H1 (cell line): ENCODE measurements at places on chromosomes 1 and 21.

GRCh38 chr21:18443701-18444100 is 40.1 kb upstream of the TMPRSS15 start:
- DNase-seq = no peak

- DNase-seq = peak; percentile 58
These were observed 28.8 kb downstream of the SNAP47 start for GRCh38 chr1:227764019-227764391.

- DNase-seq = no peak
These were observed 1.9 kb downstream of the SLC16A1 start for GRCh38 chr1:112954017-112954650.

- no peak for DNase-seq
These were observed 11.6 kb downstream of the PDE9A start for GRCh38 chr21:42665026-42665425.

GRCh38 chr1:20686883-20687725 is 25.9 kb upstream of the DDOST start:
- no peak for DNase-seq

- DNase-seq = no peak
These were observed 28.3 kb downstream of the SCP2 start for GRCh38 chr1:52955129-52955970.

- DNase-seq = no peak
These were observed 30.1 kb downstream of the CDCA8 start for GRCh38 chr1:37722181-37723071.

- no peak for DNase-seq
These were observed 1.5 kb downstream of the RGS18 start for GRCh38 chr1:192159781-192160180.

DNA sequence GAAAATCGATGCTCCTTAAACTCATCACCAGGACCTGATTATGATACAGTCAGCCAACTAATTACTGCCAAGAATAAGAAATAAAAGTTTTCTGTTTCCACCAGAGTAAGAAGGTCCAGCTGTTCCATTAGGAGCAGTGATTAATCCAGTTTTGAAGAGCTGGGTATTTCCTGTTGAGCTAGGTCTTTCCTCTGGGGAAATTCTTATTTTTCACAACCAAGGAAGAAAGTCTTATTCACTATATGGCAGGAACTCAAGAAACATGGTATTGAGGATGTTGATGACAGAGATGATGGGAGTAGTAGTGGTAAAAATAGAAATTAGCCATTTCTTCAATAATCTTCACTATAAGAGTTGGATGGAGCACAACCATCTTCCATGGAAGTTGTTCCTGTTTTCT is 374.6 kb upstream of the RUNX1 start:
- DNase-seq = no peak

GRCh38 chr1:233677690-233678354 is 63.9 kb downstream of the KCNK1 start:
- no peak for DNase-seq

- DNase-seq = no peak
These were observed 36.8 kb downstream of the CASZ1 start for GRCh38 chr1:10759413-10760200.

DNA sequence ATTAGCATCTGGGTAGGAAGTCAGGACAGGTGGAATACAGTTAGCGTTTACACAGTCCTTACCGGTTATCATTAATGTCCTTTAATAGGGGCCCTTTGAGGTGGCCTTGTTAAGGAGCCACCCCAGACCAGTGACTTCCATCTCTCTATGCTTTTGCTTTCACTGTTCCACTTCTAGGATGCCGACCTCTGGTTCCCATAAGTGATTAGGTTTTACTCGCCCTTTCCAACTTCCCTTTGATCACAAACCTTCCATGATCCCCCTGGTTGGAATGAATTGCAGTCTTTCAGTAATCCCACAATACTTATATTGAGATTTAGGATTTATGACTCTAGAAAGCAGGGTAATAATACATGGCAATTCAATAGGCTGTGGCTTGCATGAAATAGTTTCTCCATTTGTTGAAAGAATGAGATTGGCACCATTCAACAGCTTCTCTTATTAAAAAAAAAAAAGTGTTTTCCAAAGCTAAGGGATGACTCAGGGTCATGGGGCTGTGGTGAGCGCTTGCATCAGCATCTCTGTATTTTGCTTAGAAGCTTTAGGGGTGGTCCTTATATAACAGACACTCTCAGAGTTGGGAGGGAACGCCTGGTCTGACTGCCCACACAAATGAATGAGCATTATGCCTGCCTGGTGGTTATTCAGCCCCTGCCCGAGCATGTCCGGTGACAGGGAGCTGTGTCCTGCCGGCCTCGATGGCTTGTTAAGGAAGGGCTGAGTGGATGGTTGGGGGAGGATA is 110.5 kb downstream of the CNIH3 start:
- DNase-seq = no peak

DNA sequence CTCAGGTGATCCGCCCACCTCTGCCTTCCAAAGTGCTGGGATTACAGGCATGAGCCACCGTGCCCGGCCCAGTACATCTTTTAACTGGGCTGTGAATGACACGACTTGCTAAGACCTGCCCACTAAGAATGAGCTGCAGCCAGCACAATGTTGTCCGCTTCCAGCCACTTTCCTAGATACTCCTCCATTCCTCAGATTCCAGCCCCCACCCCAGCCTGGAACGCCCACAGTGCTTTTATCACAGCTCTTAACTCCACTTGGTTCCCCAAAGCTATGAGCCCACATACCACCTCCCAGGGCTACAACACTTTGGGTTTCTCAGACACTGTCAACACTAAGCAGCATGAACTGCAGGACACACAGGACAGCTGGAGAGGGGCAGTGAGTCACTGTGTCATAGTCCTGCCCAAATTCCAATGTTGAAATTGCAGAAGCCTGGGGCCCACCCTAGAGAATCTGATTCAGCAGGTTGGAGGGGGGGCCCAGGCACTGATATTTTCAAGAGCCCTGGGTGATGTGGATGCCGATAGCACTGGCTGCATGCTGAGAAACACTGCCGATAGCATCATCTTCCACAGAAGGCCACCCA is 58.0 kb downstream of the ACBD3 start:
- DNase-seq = no peak

- DNase-seq = no peak
These were observed 21.4 kb downstream of the RNASEL start for GRCh38 chr1:182567629-182568028.

DNA sequence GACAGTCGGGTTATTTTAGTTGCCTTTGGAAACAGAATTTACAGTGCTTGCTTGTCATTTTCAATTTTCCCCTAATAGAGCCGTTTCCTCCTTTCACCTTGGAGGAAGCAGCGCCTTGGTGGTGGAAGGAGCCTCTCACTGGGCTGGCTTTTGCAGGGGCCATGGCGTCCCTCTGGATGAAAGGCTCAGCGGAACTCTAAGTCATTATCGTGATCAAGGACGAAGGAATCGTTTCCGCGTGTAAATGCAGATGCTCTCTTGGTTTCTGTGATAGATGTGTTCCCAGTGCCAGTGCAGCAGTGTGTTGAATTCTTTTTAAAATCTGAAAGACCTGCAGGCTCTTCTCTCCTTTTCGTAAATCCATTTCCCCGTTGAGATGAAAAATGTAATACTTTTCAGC is 126.2 kb upstream of the LMO4 start:
- DNase-seq = no peak

GRCh38 chr21:27645285-27645684 is 678.4 kb upstream of the ADAMTS5 start:
- DNase-seq = no peak

DNA sequence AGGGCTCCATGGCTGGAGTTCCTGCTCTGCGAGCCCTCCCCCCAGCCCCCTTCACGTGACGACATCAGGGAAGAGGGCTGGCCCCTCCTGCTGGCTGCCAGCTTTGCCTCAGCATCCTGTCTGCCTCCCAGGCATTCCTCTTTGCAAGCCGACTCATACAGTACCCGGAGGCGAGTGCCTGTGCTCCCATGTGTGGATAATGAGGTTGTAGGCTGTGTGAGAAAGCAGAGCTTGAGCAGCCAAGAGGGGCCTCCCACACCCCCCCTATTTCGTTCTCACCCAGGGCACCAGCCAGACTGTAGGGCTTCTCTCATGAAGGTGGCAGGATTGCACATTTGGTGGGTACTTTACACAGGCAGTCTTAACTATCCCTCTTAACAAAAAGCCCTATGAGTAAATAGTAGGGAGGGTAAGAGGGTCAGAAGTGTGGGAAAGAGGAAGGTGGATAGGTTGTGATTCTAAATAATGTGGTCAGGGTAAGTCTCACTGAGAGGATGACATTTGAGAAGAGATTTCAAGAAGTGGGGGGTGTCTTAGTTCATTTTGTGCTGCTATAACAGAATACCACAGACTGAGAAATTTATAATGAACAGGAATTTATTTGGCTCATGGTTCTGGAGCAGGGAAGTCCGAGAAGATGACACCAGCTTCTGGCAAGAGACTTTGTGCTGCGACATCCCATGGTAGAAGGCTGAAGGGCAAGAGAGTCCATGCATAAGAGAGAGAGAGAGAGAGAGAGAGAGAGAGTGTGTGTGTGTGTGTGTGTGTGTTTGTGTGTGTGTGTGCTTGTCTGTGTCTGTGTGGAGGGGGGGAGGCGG is 113.5 kb downstream of the OMA1 start:
- peak; percentile 39 for DNase-seq

DNA sequence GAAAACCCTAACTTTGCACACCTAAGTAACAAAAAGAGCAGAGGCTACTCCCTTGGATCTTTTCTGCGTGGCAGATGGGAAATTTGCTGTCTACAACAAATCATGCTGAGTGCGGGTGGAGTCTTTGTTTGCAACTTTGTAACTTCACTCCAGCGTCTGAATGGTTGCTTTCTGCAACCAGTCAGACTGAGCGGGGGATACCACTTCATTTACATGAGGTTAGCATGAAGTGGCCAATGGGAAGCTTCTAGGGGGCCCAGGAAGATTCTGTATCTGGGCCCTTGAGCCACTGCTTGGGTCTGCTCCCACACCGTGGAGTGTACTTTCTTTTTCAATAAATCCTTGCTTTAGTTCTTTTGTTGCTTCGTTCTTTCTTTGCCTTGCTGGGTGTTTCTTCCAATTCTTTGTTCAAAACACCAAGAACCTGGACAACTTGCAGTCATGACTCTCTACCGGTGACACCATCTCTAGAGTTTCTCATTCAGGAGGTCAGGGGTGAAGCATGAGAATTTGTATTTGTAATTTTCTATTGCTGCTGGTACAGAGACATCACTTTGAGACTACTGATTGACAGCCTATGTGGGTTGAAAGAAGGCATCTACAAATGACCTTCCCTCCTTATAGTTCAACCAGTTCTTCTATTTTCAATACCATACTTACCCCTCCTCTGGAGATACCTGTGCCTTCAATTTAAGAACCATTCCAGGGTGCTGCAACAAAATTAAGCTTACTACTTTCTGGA is 55.8 kb upstream of the RC3H1 start:
- no peak for DNase-seq

DNA sequence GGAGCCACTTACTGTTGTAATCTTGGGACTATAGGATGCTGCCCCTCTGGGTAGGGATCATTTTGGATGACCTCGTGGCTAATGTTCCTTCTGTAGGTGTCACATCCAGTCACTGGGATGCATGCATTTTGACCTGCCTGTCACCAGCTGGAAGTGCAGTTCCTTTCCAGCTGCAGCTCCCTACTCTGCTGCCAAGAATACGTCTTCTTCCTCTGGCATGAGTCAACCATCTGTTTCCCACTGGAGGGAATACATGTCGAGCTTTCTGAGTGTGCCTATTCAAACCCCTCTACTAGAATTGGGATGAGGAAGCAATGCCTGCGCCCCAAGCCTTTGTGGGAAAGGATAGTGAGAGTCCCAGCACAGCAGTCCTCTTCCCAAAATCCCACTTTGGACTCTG is 415.5 kb upstream of the ADAMTS5 start:
- DNase-seq = no peak

GRCh38 chr1:207850621-207851407 is 60.1 kb downstream of the CD34 start:
- DNase-seq = no peak

DNA sequence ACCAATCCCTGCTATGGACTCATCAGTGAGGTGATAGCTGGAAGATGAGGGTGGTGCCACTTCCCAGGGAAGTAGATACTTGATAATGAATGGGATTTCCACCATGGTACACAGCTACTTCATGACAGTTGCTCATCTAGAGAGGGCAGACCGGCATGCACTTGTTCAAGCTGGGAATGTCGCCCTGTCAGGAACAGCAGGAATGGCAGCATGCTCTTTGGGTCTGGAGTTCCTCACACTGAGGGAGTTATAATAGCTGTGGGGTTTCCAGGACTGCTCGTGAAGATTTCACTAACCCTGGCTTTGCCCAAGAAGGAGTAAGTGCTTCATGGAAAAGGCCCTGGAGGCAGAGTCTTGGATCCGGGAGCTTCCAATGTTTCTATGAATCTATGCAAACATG is 129.2 kb downstream of the PSMG1 start:
- no peak for DNase-seq

DNA sequence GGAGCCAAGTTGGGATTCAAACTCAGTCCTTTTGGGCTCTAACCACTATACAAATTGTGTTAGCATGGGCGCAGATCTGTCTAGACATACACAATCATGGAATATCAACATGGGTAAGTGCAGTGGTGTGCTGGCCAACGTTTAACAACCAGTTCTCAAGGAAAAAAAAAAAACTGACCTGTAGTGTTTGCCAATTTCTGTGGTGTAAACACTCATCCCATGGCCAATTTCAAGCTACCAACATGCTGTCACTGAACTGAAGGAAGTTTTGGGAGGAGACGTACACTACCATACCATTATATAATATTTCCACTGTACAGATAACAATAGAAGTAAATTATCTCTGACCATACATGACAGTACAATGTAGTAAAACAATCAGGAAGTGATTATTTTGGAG is 3.2 kb downstream of the TCEA3 start:
- no peak for DNase-seq

DNA sequence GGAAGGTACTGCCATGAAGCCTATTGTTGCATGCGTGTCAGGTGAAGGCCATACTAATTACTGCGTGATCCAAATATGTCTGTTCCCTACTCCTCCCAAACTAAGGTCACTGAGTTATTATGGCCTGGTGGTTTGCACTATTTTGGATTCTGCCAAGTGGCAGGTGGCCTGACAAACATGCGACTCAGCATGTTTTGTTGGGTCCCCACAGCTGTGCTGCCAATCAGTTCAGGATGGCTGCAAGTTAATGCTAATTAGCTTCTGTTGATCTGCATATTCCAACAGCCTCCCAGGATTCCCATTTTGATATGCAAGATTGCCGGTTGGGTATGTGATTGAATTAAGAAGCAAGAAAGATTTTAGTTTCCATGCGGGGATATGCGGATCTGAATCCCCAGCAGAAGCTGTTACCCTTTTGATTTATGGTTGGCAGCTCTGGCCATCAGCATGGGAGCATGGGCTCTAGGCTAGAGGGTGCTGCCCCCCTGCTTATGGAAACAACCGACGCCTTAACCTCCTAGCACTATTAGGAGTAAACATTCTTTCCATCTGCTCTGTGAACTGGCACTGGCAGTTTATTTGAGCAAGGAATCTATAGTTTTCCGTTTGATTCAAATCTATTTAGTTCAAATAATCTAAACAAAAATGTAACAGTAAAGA is 429.8 kb upstream of the C1orf87 start:
- no peak for DNase-seq

DNA sequence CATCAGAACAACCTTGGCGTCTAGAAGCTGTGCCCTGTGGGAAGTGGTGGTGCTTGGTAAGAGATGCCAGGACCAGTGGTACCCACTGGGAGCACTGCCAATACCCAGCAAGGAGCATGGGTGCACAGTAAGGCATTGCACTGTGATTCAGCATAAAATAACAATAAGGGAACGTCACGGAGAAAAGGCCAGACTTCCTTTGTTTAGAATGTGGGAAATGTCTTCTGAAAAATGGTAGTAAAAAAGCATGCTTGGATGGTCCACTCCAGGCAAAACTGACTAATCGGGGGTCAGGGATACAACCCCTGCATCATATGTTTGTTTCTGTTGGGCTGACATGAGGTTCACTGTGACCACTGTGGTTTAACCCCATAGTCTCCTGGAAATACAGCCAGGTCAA is 14.7 kb downstream of the METTL18 start:
- no peak for DNase-seq
